ENCODE measurements at places on chromosomes 7 and 10. TPM values are rescaled to one million over a fixed set of nuclear protein-coding genes. Genes with fewer than 3 reads are reported as not detected.

DNA sequence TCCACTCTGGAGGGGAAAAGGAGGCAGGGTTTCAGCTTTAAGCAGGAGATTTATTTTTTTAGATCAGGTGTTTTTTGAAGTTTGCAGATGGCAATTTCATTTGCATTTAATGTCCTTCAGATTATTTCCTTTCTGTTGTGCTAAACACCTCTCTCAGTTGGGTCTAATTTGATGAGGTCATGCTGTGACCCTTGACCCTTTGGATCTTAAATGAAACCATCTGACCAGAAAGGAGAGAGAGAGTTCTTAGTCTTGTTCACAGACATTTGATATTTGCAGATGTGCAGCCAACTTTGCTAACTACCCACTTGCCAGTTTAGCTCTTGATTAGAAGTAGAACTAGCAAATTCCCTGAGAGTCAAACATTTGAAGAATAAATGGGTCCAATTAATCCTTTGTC lies 101.5 kb upstream of the RAB11FIP2 start:
- no peaks in the 10 kb centered on the region for H3K36me3 ChIP-seq
- H3K27me3 ChIP-seq: no peaks in the 10 kb centered on the region
- H3K4me3 ChIP-seq: no peak overlapping the region
- DNase-seq: no peak

- H3K27me3 ChIP-seq: no peaks in the 10 kb centered on the region
- no peak overlapping the region for H3K4me3 ChIP-seq
- DNase-seq: no peak
- H3K27ac ChIP-seq: no peak overlapping the region
Observed at GRCh38 chr7:11355399-11356005, 381.8 kb downstream of the PHF14 start.

DNA sequence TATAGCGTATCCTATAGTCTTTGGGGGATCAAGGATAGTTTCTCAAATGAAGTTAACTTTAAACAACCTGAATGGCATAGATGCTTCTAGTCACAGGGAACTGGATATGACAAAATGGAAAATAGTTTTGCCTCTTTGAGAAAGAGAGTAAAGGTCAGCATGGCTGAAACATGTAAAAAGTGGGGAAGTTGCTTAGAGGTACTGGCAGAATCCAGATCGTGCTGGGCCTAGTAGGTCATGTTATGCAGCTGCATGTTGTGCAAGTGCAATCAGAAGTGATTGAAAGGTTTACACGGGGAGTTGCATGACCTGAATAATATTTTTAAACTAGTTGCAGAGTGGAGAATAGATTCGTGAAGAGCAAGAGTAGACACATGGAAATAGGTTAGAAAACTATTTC lies 201.1 kb upstream of the HDAC9 start:
- no peak for DNase-seq
- no peaks in the 10 kb centered on the region for H3K27me3 ChIP-seq
- H3K36me3 ChIP-seq: no peaks in the 10 kb centered on the region
- no peak overlapping the region for H3K27ac ChIP-seq

- H3K27me3 ChIP-seq: no peaks in the 10 kb centered on the region
- no peak overlapping the region for H3K27ac ChIP-seq
- no peaks in the 10 kb centered on the region for H3K36me3 ChIP-seq
- no peak overlapping the region for H3K4me3 ChIP-seq
- DNase-seq: peak; percentile 35
Observed at GRCh38 chr7:18289788-18290187, 205.8 kb upstream of the HDAC9 start.

DNA sequence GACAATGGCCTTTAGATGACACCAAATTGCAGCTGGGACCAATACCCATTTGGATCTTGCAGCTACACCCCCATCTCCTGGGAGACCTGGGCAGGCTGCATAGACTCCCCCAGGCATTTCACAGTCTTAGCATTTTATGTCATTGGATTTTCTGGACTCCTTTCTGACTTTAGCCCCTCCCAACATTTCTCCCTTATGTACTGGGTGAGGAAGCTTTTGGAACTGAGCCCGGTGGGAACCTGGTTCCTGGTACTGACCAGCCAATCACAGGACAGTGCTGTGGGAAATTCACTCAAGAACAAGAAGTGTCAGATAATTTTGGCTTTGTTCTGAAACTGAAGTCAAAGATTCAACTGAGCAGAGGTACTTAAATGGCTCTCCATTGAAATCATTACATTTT lies 177.7 kb downstream of the ACTR3B start:
- H3K27ac ChIP-seq: no peak overlapping the region
- no peaks in the 10 kb centered on the region for H3K4me1 ChIP-seq
- no peaks in the 10 kb centered on the region for H3K36me3 ChIP-seq
- no peak overlapping the region for H3K4me3 ChIP-seq

- H3K4me1 ChIP-seq: no peaks in the 10 kb centered on the region
- H3K36me3 ChIP-seq: no peaks in the 10 kb centered on the region
- H3K27ac ChIP-seq: no peak overlapping the region
Observed at GRCh38 chr10:110336111-110336721, 31.5 kb upstream of the SMNDC1 start.

DNA sequence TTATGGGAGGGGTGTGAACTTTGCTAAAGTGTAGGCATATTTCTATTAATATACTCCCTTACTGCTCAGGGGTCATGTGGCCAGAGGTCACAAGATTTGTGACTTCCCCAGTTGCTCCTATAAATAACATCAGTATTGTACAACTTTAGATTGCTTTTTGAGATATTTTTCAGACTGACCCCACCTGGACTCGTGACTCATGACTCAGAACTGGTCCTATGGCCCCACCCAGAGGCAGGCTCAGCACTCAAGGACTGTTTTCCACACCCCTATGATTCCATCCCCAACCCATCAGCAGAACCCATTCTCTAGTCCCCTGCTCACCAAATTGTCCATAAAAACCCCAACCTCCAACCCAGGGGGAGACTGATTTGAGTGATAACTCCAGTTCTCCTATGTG lies 2.7 kb upstream of the CUL2 start:
- H3K4me3 ChIP-seq: no peak overlapping the region
- no peaks in the 10 kb centered on the region for H3K36me3 ChIP-seq
- peaks cover 2% of the 10 kb centered on the region for H3K27me3 ChIP-seq
- peaks cover 12% of the 10 kb centered on the region for H3K4me1 ChIP-seq

DNA sequence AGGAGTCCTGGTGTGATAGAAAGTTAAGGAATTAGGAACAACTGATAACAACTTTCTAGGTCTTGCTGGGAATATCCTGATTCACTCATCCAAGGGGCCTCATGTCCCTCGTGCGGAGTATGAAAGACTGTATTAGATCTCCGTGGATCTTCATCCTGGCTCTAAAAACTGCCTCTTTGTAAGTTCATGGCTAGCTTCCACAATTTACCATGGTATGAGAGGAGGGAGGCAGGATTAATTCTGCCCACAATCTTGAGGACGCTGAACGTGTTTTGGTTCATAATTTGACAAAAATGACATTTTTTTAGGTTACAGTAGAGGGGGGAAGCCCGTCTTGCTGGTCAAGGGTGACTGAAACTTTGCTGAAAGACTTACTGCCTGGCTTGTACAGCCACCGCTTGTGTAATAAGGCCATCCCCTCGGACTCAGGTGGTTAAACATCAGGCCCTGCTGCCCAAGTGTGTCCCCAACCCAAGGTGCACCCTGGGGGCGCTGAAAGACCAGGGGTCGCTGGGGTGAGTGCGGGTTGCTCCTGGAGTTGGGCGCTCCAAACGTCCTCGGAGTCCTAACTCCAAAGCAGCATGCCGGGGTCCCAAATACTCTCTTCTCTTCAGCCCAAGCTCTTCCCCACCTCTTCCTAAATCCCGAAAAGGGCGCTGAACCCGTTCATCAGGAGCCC lies 733 bp downstream of the HIBADH start:
- peak; percentile 12 for DNase-seq
- H3K4me3 ChIP-seq: peak overlapping the region; percentile 86
- peaks cover under 1% of the 10 kb centered on the region for H3K36me3 ChIP-seq
- H3K27ac ChIP-seq: peak overlapping the region; percentile 92

DNA sequence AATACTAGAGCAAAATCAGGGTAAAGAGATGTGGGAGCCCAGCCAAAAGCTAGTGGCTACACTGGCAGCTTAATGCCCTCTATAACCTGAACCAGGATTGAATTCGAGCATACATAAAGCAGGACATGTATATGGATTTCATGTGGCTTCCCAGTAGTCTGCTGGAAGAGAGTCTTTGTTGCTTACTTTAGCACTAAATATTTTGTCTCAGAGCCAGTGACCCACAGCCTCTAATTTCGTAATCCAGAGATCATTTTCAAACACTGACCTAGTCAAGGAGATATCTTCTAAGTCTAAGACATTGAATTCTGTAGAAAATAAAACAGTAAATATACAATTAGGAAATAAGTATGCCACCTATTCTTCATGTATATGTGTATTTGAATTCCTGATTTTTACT lies 64.2 kb upstream of the GNAI1 start:
- DNase-seq: no peak
- H3K27me3 ChIP-seq: no peaks in the 10 kb centered on the region
- H3K27ac ChIP-seq: no peak overlapping the region
- no peak overlapping the region for H3K4me3 ChIP-seq
- H3K4me1 ChIP-seq: no peaks in the 10 kb centered on the region

DNAJC12 gene
- total RNA-seq: 1.5 TPM

DNA sequence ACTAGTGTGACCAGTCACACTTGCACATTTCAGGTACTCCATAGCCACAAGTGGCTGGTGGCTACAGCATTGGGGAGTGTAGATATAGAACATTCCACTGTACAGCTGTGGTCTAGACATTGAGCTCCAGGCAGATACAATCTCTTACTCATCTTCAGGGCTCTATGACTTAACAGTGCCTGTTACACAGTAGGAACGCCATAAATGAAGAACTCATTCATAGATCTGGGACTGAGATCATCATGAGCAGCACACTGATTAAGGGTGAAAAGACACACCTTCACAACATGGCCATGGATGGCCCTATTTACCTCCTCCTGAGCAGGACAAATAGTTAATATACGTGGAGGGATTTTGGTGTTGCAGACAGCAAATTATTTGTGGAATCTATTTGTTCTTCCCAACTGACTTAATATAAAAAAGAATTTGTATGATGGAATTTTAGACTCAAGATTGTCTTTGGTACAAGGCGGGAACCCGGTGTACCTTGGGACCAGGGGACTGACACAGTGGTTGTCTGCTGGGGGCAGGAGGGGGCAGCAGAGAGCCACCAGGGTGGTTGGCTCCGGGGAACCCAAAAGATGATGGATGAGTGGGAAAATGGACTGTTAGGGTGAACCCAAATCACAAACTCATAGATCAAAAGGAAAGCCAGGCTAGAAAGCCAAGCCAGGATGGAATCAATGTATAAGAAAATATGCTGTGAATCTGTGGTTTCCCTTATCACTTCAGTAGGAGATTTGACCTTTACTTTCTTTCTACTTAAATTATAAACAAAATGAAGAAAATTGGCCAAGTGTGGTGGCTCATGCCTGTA lies 24.3 kb upstream of the CPA2 start:
- H3K4me1 ChIP-seq: no peaks in the 10 kb centered on the region
- H3K4me3 ChIP-seq: no peak overlapping the region
- H3K27ac ChIP-seq: no peak overlapping the region

- no peaks in the 10 kb centered on the region for H3K27me3 ChIP-seq
- no peaks in the 10 kb centered on the region for H3K4me1 ChIP-seq
- DNase-seq: no peak
- H3K27ac ChIP-seq: no peak overlapping the region
- H3K4me3 ChIP-seq: no peak overlapping the region
- no peaks in the 10 kb centered on the region for H3K36me3 ChIP-seq
Observed at GRCh38 chr7:115825456-115826115, 205.0 kb downstream of the TFEC start.

GRCh38 chr7:93013446-93014061 lies 104.2 kb downstream of the SAMD9 start:
- H3K27ac ChIP-seq: no peak overlapping the region
- H3K4me3 ChIP-seq: no peak overlapping the region
- H3K27me3 ChIP-seq: no peaks in the 10 kb centered on the region

H2BK1 gene
- total RNA-seq: 0.52 TPM

GRCh38 chr10:77264107-77264506 lies 373.5 kb downstream of the KCNMA1 start:
- no peaks in the 10 kb centered on the region for H3K36me3 ChIP-seq
- H3K27ac ChIP-seq: no peak overlapping the region
- H3K4me1 ChIP-seq: no peaks in the 10 kb centered on the region
- DNase-seq: no peak

- H3K4me1 ChIP-seq: no peaks in the 10 kb centered on the region
- no peaks in the 10 kb centered on the region for H3K27me3 ChIP-seq
- no peaks in the 10 kb centered on the region for H3K36me3 ChIP-seq
- no peak overlapping the region for H3K27ac ChIP-seq
- no peak overlapping the region for H3K4me3 ChIP-seq
Observed at GRCh38 chr7:148245381-148245780, 345.2 kb upstream of the C7orf33 start.

Measured in lung (tissue), 17 donors.